ENCODE measurements at places on chromosomes 4 and X.
A peak's percentile ranks its signal among the peaks of the same experiment; 100 is the strongest.

DNA sequence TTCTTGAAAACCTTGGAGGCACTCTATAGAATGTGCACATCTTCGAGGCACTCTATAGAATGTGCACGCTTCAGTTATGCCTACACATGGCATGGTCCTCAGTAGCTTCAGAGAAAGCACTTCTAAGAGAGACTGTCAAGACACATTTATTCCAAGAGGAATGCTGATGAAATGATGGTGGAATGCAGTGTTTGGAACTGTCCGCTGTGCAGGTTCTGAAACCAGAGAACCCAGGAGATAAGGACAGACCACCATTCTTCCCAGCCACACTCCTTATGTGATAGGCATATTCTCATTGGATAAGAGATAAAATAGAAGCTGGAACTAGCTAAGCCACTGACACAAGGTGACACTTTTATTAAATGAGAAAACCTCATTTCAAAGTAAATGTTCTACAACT is 263.3 kb downstream of the NLGN4X start:
- DNase-seq = no peak

GRCh38 chrX:27884654-27885053 is 76.9 kb downstream of the MAGEB10 start:
- no peak for DNase-seq

DNA sequence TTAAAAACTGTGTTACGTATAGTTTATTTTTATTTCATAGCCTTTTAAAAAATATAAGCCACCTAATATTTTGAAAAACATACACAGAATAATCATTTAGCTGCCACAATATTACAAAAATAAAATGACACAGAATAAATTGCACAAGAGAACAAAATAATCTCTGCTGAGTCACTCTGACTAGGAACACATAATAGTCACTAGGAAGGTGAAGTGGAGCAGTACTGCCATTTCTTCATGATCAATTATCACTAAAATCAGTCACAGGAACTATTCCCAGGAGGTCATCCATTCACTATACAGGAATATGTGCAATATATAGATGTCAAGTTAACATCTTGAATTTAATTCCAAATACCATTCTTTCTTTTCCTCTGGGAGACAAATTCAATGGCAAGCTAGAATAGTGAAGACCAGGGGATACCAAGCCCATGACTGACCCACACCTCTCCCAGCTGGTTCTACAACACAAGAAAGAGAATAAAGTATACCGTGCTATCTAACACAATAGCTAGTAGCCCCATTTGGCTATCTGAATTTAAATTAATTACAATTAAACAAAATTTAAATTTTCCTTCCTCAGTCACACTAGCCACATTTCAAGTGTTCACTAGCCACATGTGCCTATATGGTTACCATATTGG is 5.9 kb downstream of the SMIM43 start:
- DNase-seq = no peak

GRCh38 chrX:72316408-72317110 is 10.8 kb upstream of the CITED1 start:
- DNase-seq = no peak

DNA sequence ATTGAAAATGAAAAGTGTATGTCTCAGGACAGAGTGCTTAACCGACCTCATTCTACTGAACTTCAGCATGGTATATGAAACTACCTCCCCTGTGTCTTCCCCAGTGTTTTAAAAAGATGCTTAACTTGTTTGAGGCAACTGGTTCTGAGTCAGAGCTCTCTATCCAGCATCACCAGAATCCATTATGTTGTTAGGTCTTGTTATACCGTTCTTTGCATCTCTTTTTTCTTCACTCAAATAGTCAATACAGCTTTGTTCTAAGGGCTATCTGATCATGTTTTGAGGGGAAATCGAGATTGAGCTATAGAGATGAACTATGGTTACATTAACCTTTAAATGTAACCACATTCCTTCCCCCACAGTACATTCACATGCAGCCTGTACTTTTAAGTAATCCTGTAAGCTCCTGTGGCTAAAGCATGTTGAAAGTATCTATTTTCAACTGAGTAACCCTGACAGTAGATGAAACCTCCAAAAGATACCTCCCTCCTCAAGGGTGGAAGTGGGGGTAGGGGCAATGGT is 514.4 kb downstream of the RPA4 start:
- DNase-seq = no peak

- DNase-seq = no peak
Observed at GRCh38 chr4:153159016-153159415, 45.2 kb upstream of the TRIM2 start.

- peak; percentile 24 for DNase-seq
Observed at GRCh38 chrX:47628982-47629381, 748 bp downstream of the CFP start.

- DNase-seq = no peak
Observed at GRCh38 chrX:63417649-63418048, 66.5 kb upstream of the SPIN4 start.

DNA sequence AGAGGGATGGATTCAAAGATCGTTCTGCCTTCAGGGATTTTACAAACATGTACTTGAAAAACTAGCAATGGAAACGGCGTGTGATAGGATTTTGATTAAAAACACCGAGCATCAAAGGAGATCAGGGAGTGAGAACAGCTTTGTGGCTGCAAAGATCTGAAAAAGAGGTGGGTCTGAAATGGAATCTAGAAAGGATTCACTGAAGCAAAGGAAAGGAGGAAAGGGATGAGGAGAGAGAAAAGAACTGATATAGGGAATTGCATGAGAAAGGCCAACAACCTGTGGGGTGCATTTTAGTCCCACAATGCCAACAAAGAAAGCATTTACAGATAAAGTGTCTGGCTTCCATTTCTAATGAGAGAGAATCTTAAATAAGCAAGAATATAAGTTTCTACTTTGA is 23.1 kb downstream of the ADH4 start:
- DNase-seq = no peak

- no peak for DNase-seq
Observed at GRCh38 chr4:1236103-1236641, 12.8 kb downstream of the CTBP1 start.

- no peak for DNase-seq
Observed at GRCh38 chr4:61251129-61251528, 51.0 kb downstream of the ADGRL3 start.

DNA sequence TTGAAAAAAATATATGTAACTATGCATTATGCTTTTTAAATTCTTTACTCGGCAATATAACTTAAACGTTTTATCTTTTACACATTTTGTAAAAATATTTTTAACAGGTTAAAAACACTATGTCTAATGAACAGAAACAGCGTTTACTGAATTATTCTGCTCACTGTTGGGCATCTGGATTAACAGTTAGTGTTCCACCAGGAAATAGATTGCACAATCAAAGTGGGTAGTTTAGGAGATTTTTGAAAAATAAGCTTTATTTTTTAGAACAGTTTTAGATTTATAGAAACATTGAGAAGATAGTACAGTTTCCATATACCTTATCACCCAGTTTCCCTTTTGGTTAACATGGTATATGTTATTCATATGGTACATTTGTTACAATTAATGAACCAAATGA is 63.1 kb upstream of the FREM3 start:
- DNase-seq = no peak

GRCh38 chr4:181830404-181831035 is 412.7 kb upstream of the TENM3 start:
- no peak for DNase-seq

GRCh38 chr4:125049711-125050110 is 265.0 kb upstream of the FAT4 start:
- no peak for DNase-seq

DNA sequence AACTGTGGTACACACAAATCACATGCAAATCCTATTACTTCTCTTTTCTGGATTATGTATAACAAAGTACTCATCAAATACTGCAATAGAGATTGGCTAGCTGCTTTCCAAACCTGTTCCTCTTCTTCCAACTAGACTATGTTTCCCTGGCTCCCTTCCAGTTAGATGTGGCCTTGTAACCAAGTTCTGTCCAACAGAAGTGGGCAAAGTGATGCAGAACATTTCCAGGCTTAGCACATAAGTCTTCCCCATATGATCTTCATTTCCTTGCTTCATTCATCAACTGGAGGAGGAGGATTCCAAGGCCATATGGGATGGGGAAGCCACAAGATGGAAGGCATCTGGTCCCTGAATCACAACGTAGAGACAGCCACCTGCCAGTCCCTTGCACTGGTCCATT is 8.0 kb downstream of the SLC9A7 start:
- DNase-seq = no peak

- peak; percentile 58 for DNase-seq
Observed at GRCh38 chrX:37825215-37825842, 22.0 kb downstream of the DYNLT3 start.

GRCh38 chr4:175330236-175330635 is 412.1 kb downstream of the ADAM29 start:
- no peak for DNase-seq

DNA sequence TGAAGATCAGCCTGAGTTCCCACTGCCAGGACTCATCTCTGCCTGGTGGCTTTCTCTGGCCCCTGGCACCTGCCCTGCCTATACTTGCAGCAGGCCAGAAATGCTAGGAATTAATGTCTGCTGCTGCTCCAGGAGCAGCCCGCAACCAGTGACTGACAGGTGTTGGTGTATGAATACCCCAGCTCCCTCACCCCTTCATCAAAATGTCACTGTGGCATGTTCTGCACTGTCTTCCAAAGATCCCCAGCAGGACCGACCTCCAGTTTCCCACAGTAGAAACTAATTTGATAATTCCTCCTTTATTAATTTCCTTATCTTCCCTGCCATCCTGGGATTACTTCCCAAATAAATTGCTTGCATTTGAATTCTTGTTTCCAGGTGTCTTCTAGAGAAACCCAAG is 425.4 kb downstream of the BCOR start:
- no peak for DNase-seq

DNA sequence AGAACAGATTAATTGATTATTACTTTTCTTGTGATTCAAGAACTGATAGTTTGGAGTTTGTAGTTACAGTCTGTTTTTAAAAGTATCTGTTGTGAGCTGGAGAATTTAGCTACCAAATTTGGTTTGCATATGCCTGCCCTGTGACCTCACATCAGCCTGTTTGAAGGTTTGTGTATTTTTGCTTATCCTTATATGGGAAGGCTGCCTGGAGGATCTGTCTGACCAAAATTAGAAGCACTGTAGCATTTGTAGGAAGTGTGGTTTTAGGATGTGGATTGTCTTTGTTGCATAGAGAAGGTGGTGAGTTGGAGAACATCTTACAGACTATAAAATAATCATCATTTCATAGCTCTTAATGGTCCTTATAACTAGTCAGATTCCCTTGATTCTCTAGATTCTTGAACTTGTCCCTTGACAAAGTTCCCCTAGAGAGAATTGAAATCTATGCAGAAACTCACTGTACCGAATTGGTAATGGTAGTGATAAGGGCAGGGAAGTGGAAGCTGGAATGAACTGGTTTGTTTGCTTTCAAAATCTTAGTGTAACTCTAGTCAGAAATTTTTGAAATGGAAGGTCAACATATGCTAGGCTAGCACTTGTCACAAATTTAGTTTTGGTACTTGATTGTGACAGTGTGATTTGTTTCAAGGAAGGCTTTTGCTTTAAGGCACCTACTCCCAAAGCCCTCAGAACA is 57.3 kb downstream of the SH3BGRL start:
- DNase-seq = no peak

Measured in activated CD4-positive, alpha-beta memory T cell treated with anti-CD3 and anti-CD28 coated beads, Interleukin-2, amount 10 ng/mL, durations not matched to agents 7 days and 5 days (primary cell).